ENCODE measurements at places on chromosomes 2 and 18.
A peak's percentile ranks its signal among the peaks of the same experiment; 100 is the strongest.

DNA sequence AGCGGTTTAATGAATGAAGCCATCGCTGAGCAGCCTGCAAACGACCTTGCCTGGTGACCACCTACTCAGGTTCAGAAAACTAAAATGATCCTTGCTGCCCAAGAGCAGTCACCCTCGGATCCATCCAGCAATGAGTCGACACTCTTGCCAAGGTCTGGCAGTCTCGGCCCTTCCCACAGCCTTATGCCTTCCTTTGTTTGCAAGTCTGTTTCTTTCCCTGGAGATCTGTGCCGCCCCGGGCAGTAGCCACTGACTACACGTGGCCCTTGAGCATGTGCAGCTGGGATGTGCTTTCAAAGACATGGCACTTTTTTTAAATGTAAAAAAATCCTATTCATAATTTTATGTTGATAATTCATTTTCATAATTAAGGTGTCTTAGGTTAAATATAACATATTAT, 37.2 kb upstream of the SLC35G4 start:
- DNase-seq: no peak

GRCh38 chr2:9463698-9464034, 10.7 kb upstream of the IAH1 start:
- DNase-seq: peak; percentile 31

- no peak for DNase-seq
Observed at GRCh38 chr2:196478588-196478987, 160.9 kb upstream of the CCDC150 start.

- no peak for DNase-seq
Observed at GRCh38 chr2:121092095-121092494, 192.9 kb downstream of the TFCP2L1 start.

- DNase-seq: no peak
Observed at GRCh38 chr2:11100130-11100529, 55.1 kb upstream of the SLC66A3 start.

DNA sequence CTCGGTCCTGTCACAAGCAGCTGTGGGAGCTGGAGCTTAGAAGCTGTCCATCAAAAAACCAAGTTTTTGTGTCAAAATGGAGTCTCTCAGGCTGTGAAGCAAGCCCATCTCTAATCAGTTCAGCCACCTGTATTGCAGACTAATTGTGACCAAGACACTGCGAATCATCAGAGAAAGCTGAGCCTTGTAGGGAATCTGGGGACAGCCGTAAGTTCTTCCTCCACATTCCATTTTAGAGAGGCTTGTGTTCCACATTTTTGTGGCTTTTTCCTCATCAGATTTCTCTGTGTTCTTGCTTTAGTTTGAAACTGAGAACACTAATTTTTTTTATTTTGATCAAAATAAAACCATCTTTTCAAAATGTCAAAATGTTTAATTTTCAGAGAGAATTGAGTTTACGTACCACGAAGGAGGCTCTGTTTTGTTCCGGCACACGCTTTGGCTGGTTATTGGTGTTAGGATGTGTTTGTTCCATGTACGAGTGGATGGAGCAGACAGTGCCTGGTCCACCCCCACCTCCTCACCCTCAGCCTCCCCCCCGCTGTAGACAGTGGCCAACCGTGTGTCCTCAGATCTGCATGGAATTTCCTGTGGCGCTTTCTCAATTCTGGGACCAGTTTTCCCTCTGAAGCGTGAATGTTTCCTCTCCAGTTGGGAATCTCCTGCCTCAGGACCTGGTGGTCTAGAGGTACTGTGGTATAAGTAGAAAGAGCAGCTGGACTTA, 140.8 kb downstream of the AGAP1 start:
- DNase-seq: peak; percentile 54

- DNase-seq: peak; percentile 71
Observed at GRCh38 chr2:45458909-45459563, 152.0 kb downstream of the SRBD1 start.

GRCh38 chr2:147714582-147714981, 130.2 kb upstream of the ACVR2A start:
- no peak for DNase-seq
